HCEC 1CT (cell line): ENCODE measurements at places on chromosomes 7 and 10.

DNA sequence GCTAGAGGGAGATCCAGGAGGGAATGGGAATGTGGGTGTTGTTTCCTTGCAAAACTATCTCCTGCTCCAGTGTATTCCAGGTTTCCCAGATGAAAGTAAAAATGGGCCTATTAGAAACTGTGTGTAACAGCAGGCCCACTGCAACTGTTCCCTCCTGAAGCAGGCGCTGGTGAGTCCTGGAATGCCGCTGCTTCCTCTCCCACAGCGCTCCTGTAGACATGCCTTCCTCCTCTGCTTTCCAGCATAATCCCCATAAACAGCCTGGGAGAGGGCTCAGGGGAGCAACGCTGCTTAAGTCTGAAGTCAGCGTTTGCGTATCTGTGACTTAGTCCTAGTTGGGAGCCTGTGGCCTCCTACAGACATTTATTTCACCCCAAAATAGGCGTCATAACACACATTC is 551.0 kb upstream of the FOXK1 start:
- DNase-seq, result no peak

DNA sequence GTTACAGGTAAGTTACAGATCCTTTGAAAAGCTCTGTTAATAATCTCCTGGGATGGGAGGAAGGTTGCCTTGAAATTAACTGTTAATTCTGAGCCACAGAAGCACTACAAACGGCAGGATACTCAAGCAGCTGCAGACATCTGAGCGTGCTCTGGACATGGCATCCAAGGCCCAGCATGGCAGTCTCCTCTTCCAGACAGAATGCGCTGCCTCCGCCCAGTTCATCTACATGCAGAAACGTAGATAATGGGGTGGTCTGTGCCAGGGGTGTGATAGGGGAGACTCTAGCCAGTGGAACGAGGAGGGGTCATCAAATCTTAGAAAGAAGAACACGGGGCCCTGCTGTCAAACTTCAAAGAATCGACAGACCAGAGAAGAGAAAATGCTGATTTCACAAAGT is 13.8 kb downstream of the VIPR2 start:
- no peak for DNase-seq

- no peak for DNase-seq
Observed at GRCh38 chr7:114821030-114821900, 100.6 kb upstream of the MDFIC start.

GRCh38 chr10:99827936-99828335 is 45.5 kb downstream of the ABCC2 start:
- DNase-seq, result peak; percentile 57

- DNase-seq, result no peak
Observed at GRCh38 chr10:103467406-103467805, 8.7 kb upstream of the CALHM1 start.

GRCh38 chr7:74066626-74067025 is 17.0 kb upstream of the LIMK1 start:
- DNase-seq, result no peak

GRCh38 chr7:4650433-4651047 is 31.6 kb upstream of the FOXK1 start:
- no peak for DNase-seq

- peak; percentile 64 for DNase-seq
Observed at GRCh38 chr10:4656576-4657194, 169.3 kb upstream of the AKR1E2 start.

GRCh38 chr7:93044147-93044810 is 73.5 kb downstream of the SAMD9 start:
- peak; percentile 59 for DNase-seq

- no peak for DNase-seq
Observed at GRCh38 chr10:93068411-93069244, 5.1 kb upstream of the CYP26A1 start.

GRCh38 chr7:44959433-44959951 is 19.3 kb downstream of the MYO1G start:
- no peak for DNase-seq

DNA sequence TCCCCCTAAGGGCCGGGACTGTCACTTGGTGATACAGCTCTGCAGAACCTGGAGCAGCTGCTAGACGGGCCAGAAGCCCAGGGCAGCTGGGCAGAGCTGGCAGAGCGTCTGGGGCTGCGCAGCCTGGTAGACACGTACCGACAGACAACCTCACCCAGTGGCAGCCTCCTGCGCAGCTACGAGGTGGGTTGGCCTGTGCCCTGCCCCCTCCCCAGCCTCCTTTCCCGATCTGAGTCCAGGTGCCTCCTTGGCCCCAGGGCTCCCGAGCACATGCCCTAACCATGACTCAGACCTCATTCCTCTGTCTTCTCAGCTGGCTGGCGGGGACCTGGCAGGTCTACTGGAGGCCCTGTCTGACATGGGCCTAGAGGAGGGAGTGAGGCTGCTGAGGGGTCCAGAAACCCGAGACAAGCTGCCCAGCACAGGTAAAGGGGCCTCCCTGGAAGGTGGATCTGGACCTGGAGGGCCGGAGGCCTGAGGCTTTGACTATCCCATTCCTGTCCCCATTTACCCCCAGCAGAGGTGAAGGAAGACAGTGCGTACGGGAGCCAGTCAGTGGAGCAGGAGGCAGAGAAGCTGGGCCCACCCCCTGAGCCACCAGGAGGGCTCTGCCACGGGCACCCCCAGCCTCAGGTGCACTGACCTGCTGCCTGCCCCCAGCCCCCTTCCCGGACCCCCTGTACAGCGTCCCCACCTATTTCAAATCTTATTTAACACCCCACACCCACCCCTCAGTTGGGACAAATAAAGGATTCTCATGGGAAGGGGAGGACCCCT is 6.4 kb downstream of the NFKB2 start:
- DNase-seq, result peak; percentile 58

DNA sequence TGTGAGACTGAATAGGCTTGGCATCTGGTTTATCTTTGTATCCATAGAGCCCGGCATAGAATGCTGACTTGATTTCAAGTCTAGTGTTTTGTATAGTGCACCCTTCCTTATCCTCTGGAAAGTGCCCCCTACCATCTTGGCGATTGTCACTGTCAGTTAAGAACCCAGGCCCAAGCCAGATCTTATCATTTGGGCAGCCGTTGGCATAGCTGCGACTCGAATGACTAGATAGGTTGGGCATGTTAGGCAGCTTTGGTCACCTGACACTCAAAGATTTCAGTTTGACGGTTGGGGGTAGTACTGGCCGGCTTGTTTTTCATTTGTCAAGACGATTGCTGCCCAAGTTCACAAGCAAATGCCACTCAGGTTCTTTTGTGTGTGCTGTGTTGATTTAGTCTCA is 6.6 kb downstream of the NIPSNAP2 start:
- DNase-seq, result no peak

- peak; percentile 35 for DNase-seq
Observed at GRCh38 chr7:150986099-150986512, 4.7 kb upstream of the NOS3 start.

DNA sequence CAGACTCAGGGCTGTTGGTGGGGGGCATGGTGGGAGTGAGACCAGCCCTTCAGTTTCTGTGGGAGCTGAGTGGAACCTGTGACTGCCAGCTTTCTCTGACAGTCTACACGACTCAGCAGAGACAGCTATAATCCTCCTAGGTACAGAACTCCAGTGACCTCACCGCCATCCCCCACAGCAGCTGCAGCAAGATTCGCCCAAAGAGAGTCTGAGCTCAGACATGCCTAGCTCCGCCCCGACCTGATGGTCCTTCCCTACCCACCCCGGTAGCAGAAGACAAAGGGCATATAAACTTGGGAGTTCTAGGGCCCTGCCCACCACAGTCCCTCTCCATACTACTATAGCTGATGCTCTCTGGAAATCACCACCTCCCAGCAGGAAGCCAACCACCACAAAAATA is 500.1 kb downstream of the ETV1 start:
- no peak for DNase-seq

- DNase-seq, result no peak
Observed at GRCh38 chr7:140404565-140405065, 757 bp downstream of the RAB19 start.

GRCh38 chr10:93590638-93591037 is 10.4 kb downstream of the RBP4 start:
- DNase-seq, result no peak

DNA sequence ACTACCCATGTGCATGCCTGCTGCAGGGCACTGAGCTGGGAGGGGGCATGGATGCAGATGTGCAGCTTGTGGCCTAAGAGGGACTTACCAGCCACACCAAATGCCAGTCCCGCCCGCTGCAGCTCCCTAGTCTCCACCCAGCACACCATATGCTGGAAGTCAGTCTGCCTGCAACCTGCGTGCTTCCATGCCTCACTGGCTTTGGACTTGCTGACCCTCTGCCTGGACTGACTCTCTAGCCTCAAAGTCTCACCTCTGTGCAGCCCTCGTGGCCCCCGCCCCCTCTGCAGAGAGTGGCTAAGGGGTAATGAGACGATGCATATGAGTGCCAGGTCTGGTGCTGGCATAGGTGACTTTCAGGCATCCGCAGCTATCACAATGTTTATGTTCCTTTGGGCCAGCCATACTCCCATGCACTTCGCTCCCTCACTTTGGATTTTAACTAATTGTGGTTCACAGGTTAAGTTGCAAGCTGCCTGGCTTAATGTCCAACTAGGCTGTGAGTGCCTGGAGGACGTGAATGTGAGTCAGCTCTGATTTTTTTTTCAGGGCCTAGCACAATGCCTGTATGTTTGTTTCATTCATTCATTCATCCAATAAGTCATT is 21.7 kb downstream of the TRIM8 start:
- no peak for DNase-seq

- DNase-seq, result no peak
Observed at GRCh38 chr10:113007343-113007771, 57.3 kb downstream of the TCF7L2 start.

DNA sequence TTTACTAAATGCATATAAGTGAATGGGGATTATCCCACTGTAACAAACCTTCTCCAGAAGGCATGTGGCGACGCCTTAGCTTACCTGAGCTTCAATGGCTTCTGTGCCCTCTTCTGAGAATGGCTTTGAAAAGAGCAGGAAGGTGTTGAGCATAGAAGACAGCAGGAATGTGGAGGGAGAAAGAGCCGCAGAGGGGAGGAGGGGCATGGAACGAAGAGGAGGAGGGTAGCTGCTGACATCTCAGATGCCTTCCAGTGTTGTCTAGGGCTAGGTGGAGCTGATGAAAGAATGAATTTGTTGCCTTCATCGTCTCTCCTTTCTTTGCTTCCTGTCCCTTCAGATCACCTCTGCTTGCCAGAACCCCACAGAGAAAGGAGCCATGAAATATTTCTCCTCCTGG is 86.2 kb downstream of the ITIH5 start:
- DNase-seq, result no peak

DNA sequence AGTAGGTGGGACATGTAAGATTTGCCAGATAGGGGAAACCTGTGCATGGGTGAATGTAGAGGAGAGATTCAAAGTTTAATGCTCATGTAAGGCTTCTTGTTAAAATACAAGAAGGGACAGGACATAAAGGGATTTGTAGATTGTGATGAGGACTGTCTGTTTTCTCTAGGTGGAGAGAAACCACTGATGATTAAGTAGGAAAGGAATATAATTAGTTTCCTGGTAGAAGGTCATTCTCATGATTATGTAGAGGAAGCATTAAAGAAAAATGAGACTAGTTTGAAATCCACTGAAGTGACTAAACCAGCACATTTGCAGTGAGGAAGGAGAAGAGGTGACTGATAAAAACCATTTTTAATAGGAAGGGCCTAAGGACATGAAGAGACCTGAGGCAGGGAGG is 19.6 kb upstream of the MACC1 start:
- peak; percentile 54 for DNase-seq

- DNase-seq, result no peak
Observed at GRCh38 chr10:60572511-60573194, 183.0 kb upstream of the ANK3 start.

- DNase-seq, result no peak
Observed at GRCh38 chr10:11045487-11045886, 27.8 kb downstream of the CELF2 start.

DNA sequence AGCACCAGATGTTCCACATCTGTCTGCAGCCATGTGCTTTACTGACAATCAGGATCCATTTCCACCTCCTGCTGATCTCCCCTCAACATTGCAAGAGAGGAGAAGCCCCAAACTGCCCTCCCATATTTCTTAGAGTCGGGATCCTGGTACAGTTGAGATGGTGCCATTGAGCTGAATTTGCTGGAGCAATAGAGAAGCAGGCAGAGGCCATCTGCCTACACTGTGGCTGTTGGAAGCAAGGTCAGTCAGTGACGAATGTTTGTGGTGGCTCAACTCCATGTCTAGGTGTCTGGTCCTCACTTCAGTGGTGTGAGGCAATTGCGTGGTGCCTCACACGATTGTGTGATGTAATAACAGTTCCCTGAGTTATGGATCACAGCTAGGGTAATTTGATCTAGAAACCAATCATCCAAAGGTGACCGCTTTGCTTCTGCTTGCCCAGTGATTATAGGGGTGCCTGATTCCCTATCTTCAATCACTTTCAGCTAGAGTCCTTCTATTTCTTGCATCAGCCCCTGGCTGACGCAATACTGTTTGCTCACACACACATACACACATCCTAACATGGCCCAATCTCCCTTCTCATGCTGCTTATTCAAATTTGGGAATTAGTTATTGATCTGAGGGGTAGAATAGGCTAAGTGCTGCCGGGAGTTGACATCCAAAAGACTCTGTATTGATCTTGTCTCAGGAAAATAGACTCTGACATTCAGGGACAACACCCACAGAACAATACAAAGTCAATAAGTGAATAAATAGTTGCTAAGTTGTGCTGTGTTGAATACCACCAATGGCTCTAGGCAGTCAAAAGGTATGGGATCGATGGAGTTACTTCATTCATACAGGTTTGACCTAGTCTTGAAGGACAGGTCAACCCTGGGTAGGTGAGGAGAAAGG is 46.1 kb upstream of the SLC35B4 start:
- peak; percentile 59 for DNase-seq

GRCh38 chr7:74498996-74499834 is 45.5 kb downstream of the GTF2IRD1 start:
- no peak for DNase-seq

DNA sequence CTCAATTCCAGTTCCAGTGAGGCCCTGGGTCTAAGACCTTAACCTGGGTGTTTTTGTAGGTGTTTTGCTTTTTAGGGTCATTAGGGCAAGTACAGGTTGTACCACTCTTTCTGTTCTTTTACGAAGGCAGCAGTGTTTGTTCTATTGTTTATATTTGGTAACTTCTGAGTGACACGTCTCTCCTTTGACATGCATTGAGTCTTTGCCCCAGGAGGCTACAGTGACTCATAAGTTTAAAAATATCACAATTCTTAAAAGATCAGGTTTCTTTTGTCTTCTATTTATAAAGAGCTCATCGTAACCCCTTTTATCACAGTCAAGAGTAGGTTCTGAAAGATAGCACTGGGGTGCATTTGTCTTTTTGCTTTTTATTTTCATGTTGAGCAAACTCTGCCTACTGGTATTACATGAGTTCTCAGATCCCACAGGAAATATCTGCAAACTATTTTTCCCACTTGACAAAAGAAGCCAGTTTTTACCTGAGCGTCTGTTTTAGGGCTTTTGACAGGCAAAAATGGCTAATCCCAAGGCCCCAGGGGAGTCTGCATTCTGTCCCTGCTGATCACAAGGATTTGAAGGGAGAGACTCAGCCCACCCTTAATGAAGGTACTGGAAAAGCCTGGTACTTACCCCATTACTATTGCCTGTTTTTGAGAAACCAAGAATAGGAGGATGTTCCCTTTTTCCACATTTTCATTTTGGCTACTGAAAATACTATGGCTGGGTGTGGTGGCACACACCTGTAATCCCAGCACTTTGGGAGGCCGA is 7.9 kb downstream of the NUDT13 start:
- DNase-seq, result peak; percentile 74
